ENCODE measurements at places on chromosomes 13 and 19.

- no peak for DNase-seq
Observed at GRCh38 chr13:93260591-93260990, 34.0 kb downstream of the GPC6 start.

GRCh38 chr13:66021846-66022245 is 1208.3 kb downstream of the PCDH9 start:
- no peak for DNase-seq

DNA sequence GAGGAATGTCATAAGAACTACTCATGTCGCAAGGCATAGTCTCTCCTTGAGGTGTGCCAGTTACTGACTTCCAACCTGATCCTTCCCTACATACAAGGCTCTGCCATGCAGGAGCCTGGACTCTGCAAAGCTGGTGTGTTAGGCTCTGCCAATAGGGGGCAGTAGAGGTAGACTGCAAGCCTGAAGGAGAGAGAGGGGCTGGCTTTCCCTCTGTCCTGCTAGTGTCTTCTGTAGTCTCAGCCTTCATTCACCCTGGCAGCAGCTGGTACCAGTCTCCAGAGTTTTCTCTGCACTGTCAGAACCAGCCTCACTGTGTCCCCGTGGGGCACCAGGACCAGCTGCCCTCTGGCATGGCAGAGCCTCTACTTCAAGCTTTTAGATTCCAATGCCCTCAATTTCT is 14.5 kb downstream of the SHISA2 start:
- DNase-seq, result no peak

DNA sequence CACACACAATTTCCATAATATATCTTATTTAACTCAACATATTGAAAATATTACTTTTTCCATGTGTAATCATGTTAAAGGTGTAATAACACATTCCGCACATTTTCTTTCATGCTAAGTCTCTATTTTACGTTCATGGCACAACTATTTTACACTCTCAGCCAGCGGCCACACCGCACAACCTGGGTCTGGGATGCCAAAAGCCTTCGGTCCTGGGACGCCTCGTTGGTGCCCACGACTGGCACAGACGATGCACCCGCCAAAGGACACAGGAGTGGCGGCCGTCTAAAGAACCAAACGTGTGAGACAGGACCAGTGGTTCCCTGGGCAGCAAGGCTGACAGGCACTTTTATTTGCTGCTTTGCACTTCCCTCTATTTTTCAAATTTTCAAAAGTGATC is 10.0 kb upstream of the PROZ start:
- DNase-seq, result no peak

- no peak for DNase-seq
Observed at GRCh38 chr13:33318037-33318436, 32.5 kb upstream of the STARD13 start.

DNA sequence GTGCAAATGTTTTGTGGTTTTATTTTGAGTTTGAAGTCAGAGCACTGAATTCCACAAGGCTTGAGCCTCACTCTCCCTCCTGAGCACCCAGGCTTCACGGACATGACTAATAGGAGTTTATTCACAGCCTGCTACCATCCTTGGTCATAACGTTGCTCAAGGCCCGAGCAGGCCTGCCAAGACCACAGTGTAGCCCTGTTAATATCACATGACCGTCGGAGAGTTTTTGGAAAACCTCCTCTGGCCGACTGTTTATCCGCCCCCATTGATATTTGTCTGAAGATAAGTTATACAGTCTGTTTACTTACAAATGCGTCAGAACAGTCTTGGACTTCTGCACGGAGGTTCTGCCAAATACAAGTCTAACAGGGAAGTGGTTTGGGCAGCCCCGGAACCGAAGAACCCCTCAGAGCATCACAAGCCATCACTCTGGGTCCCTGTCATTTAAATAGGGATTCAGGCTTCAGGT is 89.9 kb downstream of the COL4A2 start:
- DNase-seq, result no peak

DNA sequence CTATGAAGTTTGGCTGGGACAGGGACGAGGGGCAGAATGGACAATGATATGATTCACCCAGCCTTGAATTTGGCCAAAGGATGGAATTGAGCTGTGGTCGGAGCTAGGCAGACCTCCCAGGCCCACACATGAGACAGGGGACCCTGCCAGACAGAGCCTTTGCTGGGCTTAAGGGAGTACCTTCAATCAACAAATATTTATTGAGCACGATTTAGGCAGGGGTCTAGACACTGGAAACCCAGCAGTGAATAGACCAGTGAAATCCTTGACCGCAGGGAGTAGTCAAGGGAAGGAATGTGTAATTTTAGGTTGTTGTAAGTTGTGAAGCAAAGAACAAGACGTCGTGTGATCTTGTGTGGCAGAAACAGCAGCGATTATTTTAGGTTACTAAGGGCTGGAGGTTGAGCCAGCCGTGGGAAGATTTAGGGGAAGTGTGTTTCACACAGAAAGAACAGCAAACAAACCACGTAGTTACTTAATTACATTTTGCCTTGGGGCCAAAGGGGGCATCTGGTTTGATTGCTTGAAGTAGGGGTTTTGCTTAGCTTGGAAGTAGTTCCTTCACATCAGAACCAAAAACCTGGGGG is 16.9 kb upstream of the AP1M2 start:
- no peak for DNase-seq

DNA sequence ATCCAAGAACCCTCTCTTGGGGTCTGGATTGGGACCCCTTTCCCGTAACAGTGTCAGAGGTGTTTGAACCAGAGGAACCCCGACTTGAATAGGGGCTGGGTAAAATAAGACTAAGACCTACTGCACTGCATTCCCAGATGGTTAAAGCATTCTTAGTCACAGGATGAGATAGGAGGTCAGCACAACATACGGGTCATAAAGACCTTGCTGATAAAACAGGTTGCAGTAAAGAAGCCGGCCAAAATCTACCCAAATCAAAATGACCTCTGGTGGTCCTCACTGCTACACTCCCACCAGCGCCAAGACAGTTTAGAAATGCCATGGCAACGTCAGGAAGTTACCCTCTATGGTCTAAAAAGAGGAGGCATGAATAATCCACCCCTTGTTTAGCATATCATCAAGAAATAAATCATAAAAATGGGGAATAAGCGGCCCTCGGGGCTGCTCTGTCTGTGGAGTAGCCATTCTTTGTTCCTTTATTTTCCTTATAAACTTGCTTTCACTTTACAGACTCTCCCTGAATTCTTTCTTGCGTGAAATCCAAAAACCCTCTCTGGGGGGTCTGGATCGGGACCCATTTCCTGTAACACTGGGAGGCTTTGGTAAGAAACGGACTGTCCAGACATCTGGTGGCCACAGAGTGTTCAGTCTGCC is 4.4 kb upstream of the SIN3B start:
- DNase-seq, result no peak

- no peak for DNase-seq
Observed at GRCh38 chr13:95676105-95676761, 706 bp upstream of the DNAJC3 start.

DNA sequence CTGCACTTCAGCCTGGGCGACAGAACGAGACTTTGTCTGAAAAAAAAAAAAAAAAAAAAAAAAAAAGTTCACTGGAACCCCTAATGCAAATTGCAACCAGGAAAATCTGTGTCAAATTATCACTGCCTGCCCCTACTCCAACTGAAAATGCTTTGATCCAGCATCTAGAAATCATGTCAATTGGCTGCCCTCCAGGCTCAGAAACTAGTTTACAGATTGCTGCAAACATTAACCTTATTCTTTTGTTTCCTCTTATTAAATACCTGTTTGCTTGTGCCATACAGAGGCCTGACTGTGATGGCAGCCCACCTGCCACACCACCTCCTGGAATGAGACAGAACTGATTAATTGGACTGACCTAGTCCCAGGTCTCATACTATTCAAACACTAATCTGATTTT is 18.6 kb upstream of the AKT2 start:
- DNase-seq, result no peak

DNA sequence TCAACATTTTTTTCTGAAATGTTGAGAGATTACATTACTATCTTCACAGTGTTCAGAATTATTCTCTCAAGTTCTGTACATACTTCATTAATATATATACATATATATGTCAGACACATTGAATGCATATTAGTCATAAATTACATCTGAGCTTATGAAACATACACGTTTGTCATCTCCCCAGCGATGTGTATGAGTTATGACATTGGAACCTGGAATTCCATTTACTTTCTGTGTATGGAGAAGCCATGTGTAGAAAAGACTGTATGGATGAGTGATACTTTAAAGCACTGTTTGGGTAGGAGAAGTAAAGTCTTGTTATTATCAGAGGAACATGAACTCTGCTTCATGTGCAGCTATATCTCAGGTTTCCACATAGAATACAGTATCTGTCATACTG is 167.2 kb downstream of the FGF14 start:
- DNase-seq, result no peak

DNA sequence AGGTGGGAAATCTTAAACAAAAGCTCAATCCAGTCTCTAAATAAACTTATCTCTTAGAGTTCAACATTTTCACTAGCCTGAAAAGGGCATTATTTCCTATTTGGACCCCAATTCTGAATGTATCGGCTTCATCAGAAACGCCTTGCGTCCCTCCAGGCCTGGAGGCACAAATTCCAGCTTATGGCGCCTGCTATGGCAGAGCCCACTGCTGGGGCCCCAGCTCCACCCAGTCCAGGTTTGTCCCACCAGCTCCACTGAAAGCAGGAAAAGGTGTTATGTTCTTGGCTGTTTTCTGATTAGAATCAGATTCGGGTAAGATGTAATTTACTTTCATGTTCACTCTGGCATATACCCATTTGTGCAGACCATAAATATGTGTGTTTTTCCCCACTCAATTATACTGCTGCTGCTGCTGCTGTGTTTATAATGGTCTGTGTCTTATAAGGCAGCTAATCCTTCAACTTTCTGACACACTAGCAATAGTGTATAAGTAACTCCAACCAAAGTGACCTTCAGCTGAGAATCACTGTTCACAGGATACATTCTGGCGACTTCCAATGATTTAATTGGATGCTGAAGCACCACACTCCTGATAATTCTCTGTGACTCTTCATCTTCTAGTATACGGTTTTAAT is 6.4 kb downstream of the IRS2 start:
- no peak for DNase-seq

DNA sequence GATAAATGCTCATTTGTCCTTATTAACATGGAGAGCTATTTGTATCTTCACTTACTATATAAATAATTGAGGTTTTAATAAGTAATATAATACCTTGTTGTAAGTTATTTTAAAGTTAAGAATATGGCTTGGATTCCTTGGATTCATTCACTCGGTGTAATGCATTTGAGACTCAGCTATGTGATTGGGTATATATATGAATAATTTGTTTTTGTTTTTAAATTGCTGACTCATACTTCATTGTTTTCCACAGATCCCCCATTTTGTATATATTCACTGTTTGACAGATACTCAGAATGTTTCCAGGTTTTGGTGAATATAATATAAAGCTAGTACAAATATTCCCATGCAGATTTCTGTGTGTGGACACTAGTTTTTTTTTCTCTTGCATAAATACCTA is 6.8 kb upstream of the CEACAM18 start:
- no peak for DNase-seq

DNA sequence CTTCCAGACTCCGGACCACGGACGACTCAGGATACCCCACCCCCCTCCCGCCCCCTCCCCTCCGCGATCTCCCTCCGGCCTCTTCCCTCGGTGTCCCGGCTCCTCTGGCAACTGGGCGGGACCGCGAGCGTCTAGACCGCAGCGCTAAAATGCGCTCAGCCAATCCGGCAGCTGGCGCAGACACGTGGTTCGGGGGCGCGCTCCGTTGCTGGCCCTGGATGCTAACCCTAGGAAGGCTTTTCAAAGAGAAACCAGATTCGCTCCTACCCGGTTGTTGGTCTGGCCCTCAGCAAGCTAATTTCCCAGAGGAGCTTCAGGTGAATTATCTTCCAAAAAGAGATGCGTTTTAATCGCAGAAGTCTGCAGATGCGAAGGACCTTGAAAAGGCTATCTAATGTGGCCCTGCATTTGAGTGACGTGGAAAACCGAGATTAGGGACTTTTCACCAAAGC is at the start of gene DZIP1:
TSS of gene DZIP1 (minus strand) at position 106 of the 452 bp plus-strand sequence. CDS start 2,677 bp downstream, outside the sequence.
- peak; percentile 70 for DNase-seq

GRCh38 chr19:47228937-47229675 is 1.9 kb downstream of the BBC3 start:
- peak; percentile 64 for DNase-seq

DNA sequence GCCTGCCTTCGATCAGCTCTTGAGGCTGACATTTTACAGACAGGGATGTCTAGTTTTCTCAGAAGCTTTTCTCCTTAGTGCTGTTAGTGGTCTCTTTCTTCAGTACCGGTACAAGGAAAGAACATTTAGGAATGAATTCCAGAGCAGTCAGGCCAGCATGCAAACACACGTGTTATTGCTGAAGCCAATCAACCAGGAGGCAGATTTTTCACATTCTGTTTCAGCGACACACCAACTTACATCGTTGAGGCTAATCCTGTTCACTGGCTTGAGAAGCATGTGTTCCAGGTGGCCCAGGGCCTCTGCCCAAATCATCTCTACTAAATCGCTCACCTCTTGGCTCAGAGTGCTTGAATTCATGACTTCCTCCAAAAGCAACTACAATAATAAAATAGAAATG is 19.2 kb downstream of the PARP4 start:
- DNase-seq, result no peak

DNA sequence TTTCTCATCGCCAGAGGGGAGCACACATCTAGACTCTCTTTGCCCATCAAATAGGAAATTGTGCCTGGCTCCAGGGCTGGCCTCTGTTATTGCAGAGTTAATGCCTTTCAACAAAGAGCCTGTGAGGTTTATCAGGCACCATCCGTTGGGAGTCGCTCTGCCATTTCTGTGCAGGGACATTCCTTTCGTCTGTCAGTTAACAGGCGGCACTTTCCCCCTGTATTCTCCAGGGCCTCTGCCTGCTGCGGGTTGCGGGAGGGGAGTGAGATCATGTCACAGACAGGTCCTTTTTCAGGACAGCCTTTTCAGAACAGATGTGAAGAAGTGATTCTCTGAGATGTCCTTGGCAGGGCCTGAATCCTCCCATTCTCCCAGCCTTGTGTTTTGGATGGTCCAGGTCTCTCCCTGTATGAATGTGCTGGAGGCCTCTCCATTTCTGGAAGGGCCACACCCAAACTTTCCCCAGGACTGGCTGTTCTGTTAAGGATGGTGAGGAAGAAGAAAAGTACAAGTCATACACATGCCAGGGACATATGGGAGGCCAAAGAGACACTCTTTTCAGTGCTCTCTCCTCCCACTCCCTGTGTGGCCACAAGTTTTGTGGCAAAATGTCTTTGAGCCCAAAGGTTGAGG is 14.9 kb downstream of the SERP2 start:
- DNase-seq, result no peak

DNA sequence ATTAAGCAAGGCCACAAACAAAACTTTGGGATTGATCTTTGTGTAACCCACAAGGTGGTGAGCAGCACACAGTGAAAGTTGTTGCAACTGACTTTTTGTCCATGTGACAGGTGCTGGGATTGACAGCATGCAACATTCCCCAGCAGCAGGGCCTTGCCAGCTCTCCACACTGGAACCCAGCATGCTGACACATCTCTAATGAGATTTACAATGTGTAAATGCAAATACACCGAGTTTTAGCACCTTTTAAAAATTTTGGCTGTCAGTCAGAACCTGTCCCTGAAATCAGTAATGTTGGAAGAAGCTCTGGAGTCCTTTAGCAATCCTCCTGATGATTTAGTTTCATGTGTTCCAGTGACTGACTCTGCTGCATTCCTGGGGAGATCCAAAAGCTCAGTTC is 16.5 kb upstream of the PCDH8 start:
- DNase-seq, result no peak

- no peak for DNase-seq
Observed at GRCh38 chr19:41998246-41999020, 4.4 kb upstream of the ATP1A3 start.

- no peak for DNase-seq
Observed at GRCh38 chr13:74464670-74465069, 330.5 kb upstream of the KLF12 start.

GRCh38 chr19:47124937-47125668 is 5.5 kb upstream of the SAE1 start:
- no peak for DNase-seq

Measured in hypothalamus (tissue), 51 donors.